DMS53 (cell line): ENCODE measurements at places on chromosomes 4 and X.

GRCh38 chr4:24630937-24631336 is 46.6 kb upstream of the DHX15 start:
- no peak for DNase-seq

GRCh38 chr4:156763511-156763910 is 208.1 kb downstream of the PDGFC start:
- DNase-seq, result no peak

DNA sequence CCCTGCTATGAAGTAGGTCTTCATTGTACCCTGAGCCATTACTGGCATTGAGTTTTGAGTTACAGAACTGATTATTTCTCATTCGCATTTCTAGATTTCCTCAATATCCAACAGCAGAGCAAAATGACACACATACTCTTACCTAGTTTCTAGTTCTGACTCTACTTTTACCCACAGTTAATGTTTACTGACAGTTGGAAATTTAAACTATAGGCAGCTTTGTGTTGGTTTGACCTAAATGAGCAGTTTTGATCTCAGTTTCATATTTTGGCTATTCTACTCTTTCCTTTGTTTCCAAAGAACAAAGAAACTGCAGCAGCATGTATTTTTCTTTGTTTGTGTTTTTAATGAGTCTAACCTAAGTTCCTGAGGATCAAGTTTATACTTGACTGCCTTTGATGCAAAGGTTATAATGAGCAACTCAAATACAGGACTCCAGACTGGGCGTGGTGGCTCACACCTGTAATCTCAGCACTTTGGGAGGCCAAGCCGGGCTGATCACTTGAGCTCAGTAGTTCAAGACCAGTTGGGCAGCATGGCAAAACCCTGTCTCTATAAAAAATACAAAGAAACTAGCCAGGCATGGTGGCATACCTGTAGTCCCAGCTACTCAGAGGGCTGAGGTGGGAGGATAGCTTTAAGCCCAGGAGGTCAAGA is 30.4 kb downstream of the TXK start:
- no peak for DNase-seq

GRCh38 chrX:153611298-153612095 is 12.6 kb upstream of the CCNQ start:
- DNase-seq, result no peak

DNA sequence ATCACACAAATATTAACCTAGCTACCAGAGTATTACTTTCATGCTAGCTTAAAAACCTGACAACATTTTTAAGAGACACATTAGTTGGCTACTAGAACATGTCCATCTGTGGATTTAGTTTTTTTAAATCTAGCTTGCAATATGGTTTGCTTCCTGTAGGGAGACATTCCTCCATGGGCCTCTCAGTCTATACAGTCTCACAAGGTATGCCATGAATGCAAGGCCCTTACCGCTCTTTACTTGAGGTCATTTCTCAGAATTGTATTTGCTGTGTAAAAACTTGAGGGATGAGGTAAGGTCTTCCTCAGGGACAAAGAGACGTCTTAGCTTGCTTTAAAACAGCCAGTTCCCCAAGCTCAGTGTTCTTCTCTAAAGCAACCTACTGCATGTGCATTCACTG is 26.9 kb downstream of the UBA6 start:
- peak; percentile 1 for DNase-seq

DNA sequence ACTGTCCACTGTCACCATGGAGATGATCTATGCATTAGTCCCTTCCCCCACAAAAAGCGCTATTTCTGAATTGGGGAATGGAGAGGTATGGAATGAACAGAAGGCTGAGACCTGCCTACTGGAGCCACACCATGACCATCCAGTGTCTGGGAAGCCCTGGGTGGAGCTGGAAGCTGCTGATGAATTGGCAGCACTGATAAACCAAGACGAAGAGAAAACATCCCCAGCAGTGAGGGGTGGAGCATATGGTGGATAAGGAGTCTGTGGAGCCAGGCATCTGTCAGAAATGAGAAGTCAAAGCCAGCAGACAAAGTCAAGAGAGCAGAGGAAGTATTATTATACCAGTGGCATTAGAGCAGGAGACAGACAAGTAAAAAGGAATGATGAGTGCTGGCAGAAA is 13.2 kb downstream of the CC2D2A start:
- no peak for DNase-seq

- DNase-seq, result no peak
These were observed 1603.0 kb upstream of the TENM3 start for GRCh38 chr4:180640193-180640592.

- DNase-seq, result peak; percentile 51
These were observed 75.5 kb downstream of the NSUN7 start for GRCh38 chr4:40825014-40825838.

- no peak for DNase-seq
These were observed 4.0 kb upstream of the C4orf17 start for GRCh38 chr4:99506781-99507180.

- no peak for DNase-seq
These were observed 14.8 kb downstream of the TECRL start for GRCh38 chr4:64394469-64394868.

GRCh38 chr4:139743027-139743426 is 77.4 kb downstream of the MGST2 start:
- no peak for DNase-seq

GRCh38 chr4:159269956-159270355 is 167.1 kb downstream of the RAPGEF2 start:
- no peak for DNase-seq

- DNase-seq, result peak; percentile 78
These were observed 103.8 kb downstream of the CAMK2D start for GRCh38 chr4:113657586-113658233.

GRCh38 chrX:47746446-47746845 is 87.5 kb upstream of the UXT start:
- DNase-seq, result no peak

GRCh38 chr4:8587469-8588195 is 4.9 kb upstream of the CPZ start:
- no peak for DNase-seq

GRCh38 chr4:99875071-99875470 is 19.2 kb downstream of the LAMTOR3 start:
- DNase-seq, result no peak

DNA sequence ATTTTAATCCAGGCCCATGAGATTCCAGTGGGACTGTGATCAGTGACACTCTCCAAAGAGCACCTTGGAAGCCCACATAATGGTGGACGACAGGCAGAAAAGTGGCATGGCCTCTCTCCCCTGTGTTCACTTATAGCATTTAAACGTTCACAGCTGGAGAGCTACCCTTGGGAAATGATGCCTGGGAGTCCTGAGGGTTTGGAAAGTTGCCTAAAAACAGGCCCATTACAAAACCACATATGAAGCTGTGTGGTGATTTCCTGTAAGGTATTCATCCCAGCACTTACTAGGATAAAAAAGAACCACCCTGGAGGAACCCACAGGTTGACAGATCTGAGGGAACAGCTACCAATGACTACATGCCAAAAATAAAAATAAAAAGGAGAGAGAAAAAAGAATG is 193.2 kb downstream of the RASL11B start:
- DNase-seq, result no peak

- no peak for DNase-seq
These were observed 321.9 kb downstream of the HS3ST1 start for GRCh38 chr4:11106759-11107158.

GRCh38 chrX:82466994-82467393 is 1041.1 kb upstream of the POU3F4 start:
- DNase-seq, result no peak

- DNase-seq, result no peak
These were observed 72.3 kb upstream of the SH3RF1 start for GRCh38 chr4:169342906-169343564.

GRCh38 chrX:119762718-119763117 is 4.3 kb downstream of the SOWAHD start:
- no peak for DNase-seq

DNA sequence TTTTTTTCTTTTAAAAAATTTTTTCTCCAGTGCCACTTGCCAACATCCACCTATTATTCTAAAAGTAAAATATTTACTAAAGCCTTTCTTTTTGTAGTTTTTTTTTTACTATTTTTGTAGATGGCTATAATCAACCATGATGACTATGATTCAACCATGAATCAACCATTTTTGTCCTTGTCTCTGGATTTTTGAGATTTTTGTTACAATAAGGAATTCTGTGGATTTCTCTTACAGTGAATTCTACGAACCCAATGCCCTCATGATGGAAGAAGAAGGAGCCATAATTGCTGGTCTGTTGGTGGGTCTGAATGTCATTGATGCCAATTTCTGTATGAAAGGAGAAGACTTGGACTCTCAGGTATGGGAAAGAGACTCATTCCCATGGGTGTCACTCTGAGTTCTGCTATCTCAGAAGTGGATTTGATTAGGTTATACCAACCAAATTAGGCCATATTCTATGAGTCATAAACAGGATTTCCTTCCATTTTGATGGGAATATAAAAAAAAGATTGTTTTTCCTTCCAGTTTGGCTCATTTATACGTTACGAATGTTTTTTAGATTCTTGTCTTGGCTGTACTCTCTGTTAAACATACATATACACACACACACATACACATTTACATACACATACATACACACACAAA is 46.7 kb downstream of the RUFY3 start:
- no peak for DNase-seq

GRCh38 chr4:114249561-114249960 is 270.1 kb upstream of the ARSJ start:
- no peak for DNase-seq

- DNase-seq, result peak; percentile 93
These were observed 140.1 kb downstream of the BTC start for GRCh38 chr4:74654230-74654681.

GRCh38 chrX:87941841-87942240 is 424.2 kb downstream of the KLHL4 start:
- no peak for DNase-seq

DNA sequence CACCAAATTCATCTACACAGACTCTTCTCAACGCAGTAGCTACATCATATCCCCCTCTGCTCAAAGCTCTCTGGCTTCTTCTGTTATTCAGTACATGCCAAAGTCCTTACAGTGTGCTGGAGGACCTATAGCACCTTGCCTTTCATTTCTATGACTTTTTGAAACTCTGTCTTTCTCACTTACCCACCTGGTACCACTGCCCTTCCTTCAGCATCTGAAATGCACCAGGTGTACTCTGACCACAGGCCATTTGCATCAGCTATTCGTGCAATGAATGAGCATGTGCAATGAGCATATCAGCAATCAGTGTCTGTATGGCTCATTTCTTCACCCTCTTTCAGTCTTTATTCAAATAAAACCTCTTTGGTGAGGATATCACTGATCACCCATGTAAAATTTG is 399.9 kb downstream of the RAB28 start:
- no peak for DNase-seq

DNA sequence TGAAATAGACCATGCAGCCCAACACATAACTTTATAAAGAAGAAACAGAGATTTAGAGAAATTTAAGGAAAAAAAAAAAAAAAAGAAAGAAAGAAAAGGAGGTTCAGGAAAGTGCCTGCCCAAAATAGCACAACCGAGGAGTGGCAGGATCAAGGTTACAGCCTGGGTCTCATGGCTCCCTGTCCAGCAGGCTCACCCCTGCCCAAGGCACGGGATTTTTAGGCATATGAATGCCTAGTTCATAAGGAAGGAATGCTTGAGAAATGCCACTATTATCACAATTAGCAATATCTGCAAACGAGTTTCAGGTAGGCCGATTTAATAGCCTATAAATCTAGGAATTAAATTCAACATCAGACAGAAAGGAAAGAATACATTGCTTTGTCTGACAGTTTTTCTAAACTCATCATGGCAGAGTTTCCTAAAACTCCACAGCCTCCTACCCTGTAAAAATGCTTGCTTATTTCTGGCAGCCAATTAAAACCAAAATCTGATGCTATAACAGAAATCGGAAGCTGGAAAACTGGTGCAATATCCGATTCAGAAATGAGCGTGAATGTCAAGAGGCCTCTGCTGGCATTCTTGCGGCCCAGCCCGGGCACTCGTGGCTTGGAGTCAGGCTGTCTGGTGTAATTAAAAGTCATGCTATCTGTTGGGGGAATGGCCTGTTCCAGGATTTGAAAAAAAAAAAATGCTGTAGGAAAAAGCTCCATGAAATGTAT is 63.5 kb downstream of the GEMIN8 start:
- DNase-seq, result no peak

DNA sequence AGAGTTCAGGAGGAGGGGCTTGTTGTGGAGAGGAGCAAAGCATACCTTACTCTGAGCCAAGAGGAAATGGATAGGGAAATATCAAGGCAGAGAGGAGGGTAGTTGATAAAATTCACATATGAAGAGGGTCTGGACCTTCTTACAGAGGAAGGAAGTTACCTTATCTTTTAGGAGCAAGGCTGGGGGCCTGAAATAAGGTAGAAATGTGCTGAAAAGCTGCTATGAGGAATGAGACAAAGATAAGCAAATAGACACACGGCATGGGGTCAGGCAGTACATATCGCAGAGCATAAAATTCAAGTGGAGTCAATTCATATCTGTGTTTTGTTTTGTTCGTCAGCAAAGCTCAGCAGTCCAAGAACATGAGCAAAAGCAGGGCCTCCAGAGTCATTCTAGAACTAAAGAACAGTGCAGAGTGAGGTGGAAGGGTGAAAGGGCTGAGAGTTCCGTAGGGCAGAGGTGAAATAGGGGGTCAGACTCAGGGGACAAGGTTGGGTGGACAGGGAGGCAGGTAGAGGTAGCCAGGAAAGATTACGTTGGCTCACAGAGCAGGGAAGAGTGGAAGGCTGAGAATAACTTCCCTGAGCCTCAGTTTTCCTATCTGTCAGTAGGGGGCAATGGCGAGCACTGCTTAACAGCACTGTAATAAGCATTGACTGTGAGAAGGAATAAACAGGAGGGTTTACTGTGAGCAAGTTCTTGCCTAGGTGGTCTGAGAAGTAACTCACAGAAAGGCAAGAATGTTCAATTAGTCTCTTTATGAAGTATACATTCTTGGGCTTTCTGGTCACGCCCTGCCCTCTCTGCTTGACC is 9.2 kb downstream of the VSIG4 start:
- DNase-seq, result peak; percentile 37

DNA sequence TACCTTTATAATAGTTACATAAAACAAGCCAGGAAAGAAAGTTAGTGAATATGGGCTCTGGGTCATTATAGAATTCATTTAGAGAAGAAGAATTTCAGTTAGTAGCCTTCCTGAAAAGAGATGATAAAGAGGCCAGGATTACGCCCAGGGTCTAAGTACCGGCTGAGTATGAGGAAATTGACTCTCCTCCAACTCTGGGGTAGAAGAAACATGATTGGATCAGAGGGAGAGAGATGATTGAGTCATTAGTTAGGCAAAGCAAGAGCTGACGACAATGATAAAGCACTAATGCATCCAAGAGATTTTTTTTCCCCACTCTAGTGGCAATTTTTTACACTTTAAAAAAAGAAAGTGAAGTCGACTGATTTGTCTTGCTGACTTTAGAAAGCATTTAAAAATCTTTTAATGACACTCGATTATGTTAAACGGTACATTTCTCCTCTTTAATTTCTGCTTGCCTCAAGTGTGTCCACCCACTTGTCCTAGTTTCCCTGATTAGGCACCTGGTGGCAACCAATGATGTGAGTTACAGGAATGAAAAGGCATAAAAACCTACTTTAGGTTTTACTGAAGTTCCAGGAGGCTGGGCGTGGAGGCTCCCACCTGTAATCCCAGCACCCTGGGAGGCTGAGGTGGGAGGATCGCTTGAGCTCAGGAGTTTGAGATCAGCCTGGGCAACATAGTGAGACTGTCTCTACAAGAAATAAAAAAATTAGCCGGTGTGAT is 37.3 kb upstream of the IGFBP7 start:
- no peak for DNase-seq
